Left renal pelvis (tissue), 4 donors: ENCODE measurements at places on chromosomes 16 and 17.

DNA sequence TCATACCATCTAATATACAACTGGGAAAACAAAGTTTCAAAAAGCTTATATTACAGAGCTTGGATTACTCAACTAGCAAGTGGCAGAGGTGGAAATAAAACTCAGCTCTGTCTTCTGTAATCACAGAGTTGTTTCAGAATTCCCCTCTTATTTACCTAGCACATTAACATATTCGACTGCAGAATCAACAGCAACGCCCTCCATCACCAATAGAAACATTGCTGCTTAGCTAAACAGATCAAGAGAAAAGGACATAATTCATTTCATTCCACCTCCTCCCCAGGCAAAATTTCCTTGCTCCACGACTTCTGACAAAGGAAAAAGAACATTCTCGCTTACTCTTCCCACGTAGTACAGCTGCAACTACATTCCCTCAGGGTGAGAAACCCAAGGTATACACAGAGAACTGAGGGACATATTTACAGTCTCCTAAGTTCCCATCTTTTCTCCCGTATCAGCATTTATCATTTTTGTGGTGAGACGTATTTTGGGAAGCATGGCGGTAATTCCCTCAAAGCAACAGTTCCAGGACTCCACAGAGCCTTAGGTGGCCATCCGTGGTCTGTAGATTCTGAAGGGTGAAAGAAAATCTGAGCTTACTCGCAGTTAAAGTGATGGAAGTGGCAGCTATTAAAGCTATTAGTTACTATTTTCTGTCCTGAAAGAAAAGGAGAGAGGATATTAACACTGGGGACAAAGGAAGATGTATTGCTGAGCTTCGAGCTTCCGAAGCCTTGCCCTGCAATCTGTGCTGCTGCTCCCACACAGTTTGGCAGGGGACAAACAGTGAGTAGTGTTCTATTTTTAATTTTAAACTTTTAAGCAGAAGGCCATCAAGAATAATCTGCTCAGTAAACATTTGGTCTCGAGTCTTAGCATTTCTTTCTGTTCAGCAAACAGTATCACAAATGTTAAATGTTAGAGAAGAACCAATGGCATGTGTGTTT, 1296.2 kb downstream of the CDH8 start:
- DNase-seq, result no peak

DNA sequence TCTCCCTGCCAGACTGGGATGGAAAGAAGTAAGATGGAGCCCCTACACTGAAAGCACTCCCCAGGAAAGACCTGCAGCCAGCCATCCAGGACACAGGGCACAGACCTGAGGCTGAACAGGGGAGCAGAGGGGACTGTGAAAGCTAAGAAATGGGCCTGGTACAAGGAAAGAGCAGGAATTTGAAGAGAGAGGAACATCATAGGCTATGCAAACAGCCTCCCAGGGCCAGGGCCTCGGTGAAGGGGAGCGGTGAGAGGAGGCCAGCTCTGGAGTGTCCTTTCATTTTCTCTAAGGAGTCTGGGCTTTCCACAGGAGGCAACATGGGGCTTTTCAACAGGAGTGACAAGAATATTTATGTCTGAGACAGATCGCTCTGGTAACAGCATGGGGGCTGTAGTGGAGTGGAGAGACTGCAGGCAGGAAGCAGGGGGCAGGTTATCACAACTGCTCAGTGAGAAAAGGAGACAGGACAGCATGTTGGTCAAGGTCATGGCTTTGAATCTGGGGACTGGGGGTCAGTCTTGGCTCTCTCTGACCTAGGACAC, 50.1 kb downstream of the TOM1L2 start:
- DNase-seq, result no peak

- DNase-seq, result no peak
Observed at GRCh38 chr16:85286066-85286831, 174.0 kb upstream of the CIBAR2 start.

- no peak for DNase-seq
Observed at GRCh38 chr17:79969906-79970305, 65.8 kb downstream of the TBC1D16 start.

GRCh38 chr17:55090079-55090492, 121.5 kb downstream of the STXBP4 start:
- DNase-seq, result no peak

DNA sequence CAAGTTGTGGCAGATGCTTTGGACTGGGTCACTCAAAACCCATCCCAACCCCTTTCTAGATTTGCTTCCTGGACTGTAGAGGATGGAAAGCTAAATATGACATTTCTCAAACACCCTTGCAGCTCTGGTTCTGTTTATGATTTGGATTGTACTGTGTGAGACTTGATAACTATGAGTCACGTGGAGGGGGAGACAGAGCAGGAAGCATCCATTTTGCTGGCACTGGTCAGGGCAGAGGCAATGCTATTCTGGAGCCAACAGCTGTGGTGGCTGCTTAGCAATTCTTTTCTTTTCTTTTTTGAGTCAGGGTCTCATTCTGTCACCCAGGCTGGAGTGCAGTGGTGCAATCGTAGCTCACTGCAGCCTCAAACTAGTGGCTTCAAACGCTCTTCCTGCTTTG, 13.6 kb upstream of the TERF2 start:
- no peak for DNase-seq

DNA sequence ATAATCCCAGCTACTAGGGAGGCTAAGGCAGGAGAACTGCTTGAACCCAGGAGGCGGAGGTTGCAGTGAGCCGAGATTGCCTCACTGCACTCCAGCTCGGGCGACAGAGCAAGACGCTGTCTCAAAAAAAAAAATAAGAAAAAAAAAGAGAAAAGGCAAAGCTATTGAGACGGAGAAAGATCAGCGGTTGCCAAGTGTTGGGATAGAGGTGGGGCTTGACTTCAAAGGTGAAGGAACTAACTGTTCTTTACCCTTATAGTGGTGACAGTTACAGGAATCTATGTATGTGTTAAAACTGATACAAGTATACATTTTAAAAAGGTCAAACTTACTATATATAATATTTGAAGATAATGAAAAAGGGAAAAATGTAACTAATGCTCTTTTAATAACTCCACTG, 22.5 kb downstream of the AKAP10 start:
- DNase-seq, result no peak

DNA sequence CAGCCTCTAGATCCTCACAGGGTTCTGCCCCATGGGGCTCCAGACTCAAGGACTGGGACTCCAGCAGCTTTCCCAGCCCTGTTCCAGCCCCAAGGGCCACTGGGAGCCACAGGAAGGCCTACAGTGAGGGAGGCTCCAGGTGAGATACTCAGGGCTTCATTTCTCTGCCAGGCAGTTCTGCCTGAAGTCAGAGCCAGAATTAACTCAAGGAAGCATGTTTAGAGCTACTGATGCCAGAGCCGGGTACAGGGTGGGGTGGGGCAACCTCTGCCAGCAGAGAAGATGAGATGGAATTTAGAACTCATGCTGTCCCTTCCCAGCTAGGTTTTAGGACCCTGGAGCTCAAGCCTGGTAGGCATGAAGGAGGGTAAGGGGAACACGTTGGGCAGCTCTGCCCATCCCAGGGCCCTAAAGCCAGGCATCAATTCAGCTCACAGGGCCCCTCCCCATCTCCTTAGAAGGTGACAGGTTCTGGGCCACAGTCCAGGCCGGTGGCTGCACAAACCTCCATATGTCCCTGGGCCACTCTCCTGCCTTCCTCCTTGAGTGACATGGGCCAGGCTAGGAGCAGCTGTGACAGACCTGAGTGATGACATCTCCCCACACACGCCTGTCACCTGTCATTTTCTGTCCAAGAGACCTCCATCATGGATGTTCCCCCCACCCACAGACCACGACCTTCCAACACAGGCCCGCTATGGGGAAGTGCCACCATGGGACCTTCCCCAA, 24.5 kb upstream of the SPPL2C start:
- DNase-seq, result no peak

DNA sequence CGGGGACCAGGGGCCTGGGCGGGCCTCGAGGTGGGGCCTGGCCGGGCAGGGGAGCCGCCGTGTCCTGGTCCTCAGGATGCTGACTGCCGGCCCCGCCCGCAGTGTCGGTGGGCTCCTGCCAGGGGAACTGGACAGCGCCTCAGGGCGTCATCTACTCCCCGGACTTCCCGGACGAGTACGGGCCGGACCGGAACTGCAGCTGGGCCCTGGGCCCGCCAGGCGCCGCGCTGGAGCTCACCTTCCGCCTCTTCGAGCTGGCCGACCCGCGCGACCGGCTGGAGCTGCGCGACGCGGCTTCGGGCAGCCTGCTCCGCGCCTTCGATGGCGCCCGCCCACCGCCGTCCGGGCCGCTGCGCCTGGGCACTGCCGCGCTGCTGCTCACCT, 2.3 kb upstream of the PAQR4 start:
- DNase-seq, result no peak

GRCh38 chr16:11402745-11403533, 57.7 kb downstream of the RMI2 start:
- no peak for DNase-seq

DNA sequence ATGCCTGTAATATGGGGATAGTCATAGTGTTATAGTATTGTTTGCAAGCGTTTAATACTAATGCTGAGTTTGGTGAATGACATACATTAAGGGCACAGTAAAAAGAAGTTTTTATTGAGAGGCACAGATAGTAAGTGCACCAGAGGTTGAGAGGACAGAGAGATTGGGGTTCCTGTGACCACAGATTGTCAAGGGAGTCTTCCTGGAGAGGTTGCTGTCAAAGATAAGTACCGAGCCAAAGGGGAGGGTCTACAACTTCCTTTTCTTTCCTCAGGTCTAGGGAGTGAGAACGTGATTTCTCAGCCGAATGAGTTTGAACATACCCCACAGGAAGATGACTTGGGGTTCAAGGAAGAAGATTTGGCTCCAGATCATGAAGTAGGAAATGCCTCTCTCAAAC, 1.8 kb downstream of the ZNF48 start:
- no peak for DNase-seq

- DNase-seq, result no peak
Observed at GRCh38 chr16:30777591-30778297, 9.3 kb downstream of the ZNF629 start.

GRCh38 chr17:28306954-28307401, 12.0 kb upstream of the TMEM97 start:
- no peak for DNase-seq

DNA sequence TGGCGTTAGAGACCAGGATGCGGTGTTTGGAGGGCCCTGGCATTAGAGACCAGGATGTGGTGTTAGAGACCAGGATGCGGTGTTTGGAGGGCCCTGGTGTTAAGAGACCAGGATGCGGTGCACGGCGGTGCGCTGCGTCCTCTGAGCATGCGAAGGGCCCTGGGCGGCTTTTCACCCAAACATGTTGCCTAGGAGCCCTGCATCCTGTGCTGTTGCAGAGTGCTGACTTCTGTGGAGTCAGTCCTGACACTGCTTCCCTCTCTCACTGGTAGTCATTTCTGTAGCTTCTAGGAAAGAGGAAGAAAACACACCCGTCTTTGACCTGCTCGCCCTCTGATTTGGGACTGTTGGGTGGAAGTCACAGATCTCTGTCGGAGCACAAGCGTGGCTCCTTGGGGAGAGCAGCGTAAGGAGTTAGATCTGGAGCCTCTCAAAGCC, 141.2 kb downstream of the LAT start:
- DNase-seq, result no peak

DNA sequence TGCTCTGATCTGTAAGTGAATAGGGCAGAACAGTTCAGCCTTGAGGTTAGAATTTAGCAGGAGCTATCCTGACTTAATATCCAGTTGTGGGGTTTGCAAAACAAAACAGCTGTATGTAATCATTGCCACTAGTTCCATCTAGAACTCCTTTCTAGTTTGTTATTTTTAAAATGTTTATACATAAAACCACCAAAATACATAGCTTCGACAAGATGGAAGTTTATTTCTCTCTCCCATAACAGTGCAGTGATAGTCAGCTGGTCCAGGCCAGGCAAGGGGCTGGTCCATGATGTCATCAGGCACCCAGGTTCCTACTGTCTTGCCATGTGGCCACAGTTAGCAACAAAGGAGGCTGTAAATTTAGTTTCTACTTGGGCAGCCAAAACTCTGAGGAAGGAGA, 10.5 kb upstream of the PLK1 start:
- no peak for DNase-seq

DNA sequence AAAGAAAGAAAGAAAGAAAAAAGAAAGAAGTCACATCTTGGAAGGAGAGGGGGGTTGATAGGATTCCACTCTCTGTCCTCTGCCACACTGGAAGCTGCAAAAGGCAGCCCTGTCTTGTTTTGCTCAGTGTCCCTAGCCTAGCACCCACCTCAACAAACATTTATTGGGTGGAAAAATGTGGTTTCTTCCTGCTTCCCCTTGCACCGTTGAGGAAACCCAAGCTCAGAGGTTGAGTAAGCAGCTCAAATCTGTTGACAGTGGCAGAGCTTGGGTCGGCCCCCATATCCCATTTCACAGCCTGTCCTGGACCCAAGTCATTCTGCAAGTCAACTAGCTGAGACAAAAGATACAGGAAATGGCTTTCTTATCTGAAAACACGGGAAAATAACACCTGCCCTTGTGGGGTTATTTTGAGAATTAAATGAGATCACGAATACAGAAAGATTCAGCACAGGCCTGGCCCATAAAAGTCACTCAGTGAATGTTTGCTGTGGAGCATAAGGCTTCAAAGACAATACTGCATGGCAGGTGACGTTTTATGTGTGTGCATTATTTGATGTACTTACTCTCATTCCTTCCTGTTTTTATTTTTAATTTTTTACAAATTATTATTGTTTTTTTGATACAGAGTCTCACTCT, 63.6 kb downstream of the SCNN1B start:
- no peak for DNase-seq

DNA sequence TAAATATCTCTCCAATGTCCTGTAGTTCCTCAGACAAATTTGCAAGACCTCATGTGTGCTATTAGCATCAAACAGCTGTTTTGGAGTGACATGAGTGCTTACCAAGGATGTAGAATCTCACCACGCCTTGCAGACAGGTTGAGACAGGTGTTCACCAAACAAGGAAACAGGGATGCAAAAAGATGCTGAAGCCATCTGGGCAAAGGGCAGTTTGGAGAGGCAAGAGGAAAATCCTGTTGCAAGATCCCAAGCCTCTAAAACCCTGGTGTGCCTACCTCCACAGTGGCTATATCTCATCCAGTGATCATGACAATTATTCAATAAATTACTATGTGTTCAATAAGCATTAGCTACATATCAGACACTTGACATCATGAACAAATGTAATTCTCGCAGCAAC, 373.7 kb downstream of the SOX9 start:
- DNase-seq, result no peak

- no peak for DNase-seq
Observed at GRCh38 chr17:71866095-71866494, 254.7 kb upstream of the SOX9 start.

DNA sequence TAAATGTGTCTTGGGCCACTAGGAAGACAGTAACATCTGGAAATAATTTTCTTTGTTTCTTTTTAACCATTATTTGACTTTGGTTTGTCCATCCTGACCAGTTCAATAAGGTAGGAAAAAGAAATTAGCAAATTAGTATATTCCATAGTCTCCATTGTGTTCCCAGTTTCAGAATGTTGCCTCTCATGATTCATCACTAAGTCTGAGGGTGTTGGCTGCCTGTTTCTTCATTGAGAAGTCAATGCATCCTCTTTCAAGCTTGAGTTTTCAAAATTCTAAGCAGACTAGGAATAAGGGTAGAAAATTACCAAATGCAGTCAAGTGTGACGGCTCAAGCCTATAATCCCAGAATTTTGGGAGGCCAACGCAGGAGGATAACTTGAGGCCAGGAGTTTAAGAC, 41.9 kb downstream of the ZFHX3 start:
- no peak for DNase-seq

GRCh38 chr16:8644211-8645140, 23.0 kb downstream of the METTL22 start:
- DNase-seq, result no peak

- DNase-seq, result no peak
Observed at GRCh38 chr17:49779156-49779738, 9.2 kb upstream of the KAT7 start.
